ENCODE measurements at places on chromosomes 1 and 21.

DNA sequence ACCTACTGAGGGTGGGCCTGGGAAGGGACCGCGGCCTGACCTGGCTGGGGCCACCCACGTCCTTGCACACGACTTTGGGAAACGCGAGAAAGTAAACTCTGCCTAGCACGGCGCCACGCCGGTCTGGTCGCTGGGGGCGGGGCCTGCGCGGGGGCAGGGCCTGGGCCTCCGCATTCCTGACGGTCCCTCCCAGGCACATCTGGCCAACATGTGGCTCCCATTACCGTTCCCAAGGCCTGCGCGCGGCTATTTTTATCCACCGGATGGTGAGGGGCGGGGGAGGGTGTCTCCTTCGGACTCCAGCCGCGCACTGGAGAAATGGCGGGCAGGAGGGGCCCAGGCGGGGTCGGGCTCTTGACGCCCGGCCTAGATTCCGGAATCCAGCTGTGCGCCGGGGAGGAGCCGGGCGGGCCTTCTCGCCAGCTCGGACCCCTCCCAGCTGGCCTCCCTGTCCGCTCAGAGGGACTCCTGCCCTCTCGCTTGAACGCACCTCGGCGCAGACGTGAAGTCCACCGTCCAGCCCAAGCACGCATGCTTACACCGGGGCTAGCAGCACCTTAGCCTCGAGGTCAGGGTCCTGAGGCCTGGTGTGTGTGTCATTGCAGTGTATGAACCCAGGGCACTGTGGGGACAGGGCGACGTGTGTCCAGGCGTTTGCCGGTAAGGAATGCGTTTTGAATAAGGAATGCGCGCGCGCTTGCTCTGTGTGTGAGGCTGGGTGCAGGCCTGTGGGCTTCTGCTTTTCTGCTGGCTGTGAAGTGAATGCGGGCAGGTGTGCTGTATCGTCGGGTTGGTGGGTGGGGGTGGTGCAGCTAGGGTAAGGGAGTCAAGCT, 2.1 kb downstream of the EVA1B start:
- no peak for DNase-seq

GRCh38 chr1:201559679-201560162, 20.8 kb downstream of the NAV1 start:
- DNase-seq, result peak; percentile 76

- no peak for DNase-seq
These were observed 25.7 kb downstream of the COA6 start for GRCh38 chr1:234398849-234399381.

DNA sequence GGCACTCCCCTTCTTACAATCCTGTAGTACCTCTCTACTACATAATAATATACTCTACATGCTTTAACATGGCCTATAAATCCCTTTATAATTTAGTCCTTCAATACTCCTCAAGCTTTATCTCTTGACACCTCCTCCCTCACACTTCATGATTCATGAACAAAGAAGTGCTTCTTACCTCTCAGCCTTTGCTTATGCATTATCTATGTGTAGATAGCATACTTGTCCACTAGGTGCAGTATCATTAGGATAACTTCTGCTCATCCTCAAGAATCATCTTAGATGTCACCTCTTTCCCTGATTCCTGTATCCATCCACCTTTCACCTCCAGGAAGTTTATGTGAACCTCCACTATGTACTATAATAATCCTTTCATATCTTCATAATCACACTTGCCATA, 74.4 kb downstream of the COL24A1 start:
- DNase-seq, result no peak

GRCh38 chr21:29583424-29583924, 284.8 kb downstream of the BACH1 start:
- no peak for DNase-seq

DNA sequence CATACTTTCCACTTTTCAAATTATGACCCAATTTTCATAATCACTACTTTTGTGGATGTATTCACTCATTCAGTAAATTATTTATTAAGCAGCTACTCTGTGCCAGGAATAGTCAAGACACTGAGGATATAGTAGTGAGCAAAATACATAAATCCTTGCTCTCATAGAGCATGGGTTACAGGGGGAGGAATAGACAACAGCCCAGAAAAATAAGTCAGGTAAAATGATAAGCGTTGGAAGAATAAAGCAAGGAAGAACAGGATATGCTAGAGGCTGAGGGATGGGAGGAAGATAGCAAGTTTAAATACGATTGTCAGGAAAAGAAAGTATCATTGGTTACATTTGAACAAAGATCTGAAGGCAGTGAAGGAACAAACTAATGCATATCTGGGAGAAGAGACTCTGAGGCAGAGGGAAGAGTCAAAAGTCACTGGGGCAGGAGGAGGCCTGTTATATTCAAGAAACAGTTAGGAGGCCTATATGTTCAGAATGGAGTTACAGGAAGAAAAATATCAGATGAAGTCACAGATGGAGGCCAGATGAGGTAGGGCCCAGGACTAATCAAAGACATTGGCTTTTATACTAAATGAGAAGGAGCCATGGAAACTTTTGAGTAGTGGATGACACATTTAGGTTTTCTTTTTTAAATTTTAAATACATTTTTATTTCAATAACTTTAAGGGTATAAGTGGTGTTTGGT, 42.9 kb downstream of the SEC22B start:
- no peak for DNase-seq

GRCh38 chr1:205595861-205596260, 36.0 kb downstream of the ELK4 start:
- no peak for DNase-seq

GRCh38 chr1:192732787-192733186, 76.1 kb upstream of the RGS2 start:
- no peak for DNase-seq

GRCh38 chr1:54610601-54611580, 12.4 kb downstream of the FAM151A start:
- no peak for DNase-seq

- DNase-seq, result no peak
These were observed 169.2 kb downstream of the LMX1A start for GRCh38 chr1:165187031-165188009.

DNA sequence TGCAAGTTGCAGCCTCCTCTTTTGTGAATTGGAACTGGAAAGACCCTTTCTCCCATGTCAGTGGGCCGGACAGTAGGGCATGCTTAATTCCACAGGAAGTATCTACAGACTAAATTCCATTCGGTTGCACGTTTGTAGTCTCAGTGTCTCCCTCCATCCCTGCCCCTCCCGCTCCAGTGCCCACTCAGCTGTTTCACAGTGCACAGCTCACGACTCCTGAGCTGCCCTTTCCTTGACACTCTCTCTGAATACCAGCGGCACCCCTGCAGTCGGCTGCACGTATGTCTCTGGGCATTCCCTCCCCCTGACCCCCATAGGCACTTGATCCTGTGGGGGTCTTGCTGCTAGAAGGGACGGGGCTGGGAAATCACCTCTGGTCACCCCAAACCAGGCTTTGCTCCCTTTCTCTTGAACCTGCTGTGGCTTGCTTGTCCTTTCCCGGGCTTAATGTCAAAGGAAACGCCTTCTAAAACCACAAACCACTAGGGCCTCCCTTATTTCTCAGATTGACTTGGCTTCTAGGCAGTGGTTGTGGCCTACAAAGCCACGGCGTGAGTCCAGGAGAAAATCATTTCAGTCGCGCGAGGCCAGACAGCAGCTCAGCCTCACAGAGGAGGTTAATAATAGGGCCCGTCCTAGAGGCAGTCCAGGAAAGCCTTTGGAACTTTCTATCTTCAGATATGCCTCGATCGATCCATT, 365.3 kb upstream of the PROX1 start:
- DNase-seq, result no peak

GRCh38 chr1:118073648-118074435, 111.2 kb downstream of the SPAG17 start:
- no peak for DNase-seq

DNA sequence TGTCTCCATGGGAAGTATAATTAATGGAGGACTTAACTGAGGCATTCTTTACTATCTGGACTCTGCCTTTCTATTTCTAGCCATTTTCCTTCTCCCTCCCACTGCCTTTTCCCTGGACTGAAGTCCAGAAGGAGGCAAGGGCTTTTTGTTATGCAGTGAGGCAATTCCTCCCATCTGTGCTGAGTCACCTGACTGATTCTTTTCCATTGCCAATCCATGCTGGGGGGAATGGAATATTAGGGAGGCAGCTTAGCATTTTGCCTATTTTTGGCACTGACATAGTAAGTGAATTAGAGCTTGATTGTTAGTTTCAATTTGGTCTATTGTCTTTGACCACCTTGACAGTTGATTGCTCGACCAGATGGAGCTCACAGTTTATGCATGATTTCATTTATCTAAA, 1000.6 kb upstream of the PRMT6 start:
- DNase-seq, result no peak

DNA sequence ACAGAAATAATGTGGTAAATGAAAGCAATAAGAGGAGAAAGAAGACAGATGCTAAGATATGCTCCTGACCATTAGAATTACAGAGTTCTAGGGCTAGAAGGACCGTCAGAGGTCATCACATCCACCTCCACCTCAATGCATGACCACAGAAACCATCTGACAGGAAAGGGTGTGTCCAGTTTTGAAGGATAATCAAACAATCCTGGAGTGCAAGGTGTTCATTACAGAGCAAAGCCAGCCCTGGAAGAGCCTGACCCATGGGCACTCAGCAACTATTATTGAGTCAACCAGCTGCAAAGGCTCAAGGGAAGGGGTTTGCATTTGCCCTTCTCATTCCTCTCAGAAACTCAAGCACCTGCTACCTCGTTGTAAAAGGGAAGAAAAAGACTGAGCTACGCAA, 46.4 kb downstream of the TOR1AIP2 start:
- no peak for DNase-seq

DNA sequence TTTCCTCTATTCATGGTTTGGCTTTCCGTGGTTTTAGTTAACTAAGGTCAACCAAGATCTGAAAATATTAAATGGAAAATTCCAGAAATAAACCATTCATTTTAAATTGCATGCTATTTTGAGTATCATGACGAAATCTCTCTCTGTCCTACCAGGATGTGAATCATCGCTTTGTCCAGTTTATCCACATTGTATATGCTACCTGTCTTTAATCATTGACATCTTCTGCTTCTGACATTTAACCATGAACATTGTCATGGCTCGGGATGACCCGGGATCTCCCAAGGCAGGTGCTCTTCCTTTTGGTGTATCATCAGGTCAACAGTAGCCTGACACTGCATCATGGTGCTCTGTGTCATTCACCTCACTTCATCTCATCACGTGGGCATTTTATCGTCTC, 125.5 kb upstream of the HNRNPU start:
- no peak for DNase-seq

DNA sequence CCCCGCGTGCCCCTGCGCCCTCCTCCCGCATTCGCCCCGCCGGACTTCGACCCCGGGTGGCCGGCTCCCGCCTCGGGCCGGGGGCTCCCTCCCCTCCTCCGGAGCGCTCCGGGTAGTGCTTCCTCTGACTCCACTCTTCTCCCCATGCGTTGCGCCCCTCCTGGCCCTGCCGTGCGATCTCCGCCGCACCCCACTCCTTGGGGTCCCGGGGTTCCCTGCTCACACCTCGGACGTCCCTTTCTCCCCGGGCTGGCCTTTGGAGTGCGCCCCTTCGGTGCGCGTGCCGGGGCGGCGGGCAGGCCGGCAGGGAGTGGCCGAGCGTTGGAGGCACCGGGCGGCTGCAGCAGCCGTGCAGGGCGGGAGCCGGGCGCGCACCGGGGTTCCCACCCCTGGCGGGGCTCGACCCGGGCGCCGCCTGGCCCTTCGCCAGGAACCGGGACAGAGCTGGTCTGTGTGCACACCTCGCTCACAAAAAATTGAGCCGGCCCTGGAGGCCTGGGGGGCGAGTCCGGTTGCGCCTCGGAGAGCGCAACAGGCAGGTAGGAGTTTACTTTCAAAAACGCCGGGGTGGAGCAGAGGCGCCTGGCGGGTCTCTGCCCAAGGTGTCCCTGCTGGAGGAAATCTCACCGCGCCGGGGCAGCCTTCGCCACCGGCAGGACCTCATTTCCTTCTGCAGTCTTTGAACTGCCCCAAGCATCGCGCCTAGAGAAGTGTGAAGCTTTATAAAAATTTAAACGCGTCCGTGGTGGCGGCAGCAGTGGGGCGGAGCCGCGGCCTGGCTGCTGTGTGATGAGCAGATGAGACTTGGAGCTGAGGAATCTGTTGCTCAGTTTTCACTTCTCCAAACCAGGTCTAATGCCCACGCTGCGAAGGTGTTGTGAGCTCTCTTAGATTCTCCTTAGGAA, 650 bp downstream of the VANGL1 start:
- DNase-seq, result no peak

DNA sequence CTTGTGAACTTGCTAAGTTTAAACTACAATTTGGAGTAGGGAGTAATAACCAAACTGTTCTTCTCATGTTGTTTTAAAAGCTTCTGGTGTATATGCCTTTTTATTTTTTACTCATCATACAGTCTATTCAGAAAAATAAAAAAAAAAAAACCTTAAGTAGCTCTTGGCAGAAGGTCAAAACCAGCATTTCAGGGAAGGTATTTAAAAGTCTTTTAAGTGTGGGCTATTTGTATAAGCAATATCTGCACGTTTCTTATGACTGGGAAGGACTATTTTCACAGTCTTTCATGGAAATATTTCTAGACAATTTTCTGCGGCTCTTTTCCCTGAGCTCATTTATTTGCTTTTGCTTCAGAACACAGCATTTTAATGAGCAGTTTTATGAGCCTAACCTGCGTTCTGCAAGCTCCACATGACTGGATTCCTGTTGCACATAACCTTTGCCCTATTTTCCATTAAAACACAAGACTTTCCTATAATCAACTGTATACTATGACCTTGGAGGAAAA, 60.9 kb upstream of the C1orf105 start:
- DNase-seq, result no peak

Measured in occipital lobe (tissue), 3 donors.